Smooth muscle cell of the brain vasculature (primary cell): ENCODE measurements at places on chromosomes 5 and 9.

DNA sequence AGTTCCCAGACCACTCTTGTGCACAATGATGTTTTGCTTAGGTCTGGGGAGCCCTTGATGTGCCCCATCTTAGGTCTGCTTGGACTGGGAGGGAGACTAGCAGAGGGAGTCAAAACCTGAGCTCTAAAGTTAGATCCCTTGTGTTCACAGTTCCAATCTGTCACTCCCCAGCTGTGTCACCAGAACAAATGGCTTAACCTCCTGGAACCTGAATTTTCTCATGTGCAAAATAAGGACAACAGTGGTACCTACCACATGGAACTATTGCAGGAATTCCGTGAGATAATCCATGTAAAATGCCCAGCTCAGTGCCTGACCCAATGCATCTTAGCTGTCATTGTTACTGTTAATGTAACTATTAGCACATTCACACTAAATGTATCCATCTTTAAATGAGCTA is 45.5 kb downstream of the GALNT10 start:
- DNase-seq: no peak

DNA sequence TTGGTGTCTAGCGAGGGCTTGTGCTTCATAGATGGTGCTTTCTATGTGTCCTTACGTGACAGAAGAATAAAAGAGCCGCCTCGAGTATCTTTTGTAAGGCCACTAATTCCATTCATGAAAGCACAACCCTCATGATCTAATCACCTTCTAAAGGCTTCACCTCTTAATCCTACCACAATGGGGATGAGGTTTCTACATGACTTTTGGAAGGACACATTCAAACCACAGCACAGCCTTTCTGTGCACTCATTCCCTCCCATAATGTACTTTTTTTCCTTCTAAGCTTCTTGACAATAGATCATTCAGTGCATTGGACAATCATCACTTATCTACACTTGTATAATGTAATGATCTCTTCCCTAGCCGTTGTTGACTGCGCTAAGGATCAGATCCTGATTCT is 774.8 kb downstream of the BRINP1 start:
- no peak for DNase-seq

DNA sequence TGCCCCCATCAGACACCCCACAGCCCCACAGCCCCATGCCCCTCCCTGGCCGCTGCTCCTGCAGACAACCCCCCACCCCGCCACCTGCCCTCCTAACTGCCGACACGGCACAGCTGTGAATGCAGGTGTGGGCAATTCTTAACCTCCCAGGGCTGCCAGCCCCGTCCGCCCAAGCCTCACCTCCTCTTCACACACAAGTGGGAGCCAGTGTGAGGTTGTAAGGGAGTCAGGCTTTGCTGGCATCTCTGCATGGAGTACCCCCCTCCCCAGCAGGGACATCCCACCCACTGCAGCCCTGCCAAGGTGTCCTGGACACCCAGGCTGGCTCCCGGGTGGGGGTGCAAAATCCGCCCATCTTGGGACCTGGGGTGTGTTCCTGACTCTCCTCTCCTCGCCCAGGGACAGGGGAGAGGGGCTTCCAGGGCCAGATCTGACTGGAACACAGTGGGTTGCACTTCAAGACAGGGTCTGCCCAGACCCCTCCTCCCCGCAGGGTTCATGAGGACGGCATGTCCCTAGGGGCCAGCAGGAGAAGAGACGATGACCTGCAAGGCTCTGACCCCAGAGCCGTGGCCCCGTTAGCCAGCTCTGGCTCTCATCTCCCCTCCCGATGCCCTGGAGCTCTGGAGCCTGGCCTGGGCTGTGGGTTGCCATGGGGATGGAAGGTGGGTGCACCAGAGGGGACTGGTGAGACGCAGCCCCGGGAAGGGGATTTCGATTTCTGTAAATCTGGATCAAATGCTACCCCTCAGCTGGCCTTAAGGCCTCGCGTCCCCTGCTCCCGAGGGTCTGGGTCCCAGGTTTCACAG is 34.4 kb downstream of the SARDH start:
- DNase-seq: no peak

- no peak for DNase-seq
Measured at GRCh38 chr5:158486566-158486965, 613.1 kb downstream of the EBF1 start.

- DNase-seq: no peak
Measured at GRCh38 chr5:120901199-120901598, 437.1 kb downstream of the PRR16 start.

- DNase-seq: no peak
Measured at GRCh38 chr5:83400701-83401100, 70.8 kb upstream of the VCAN start.

GRCh38 chr9:124695280-124695890 is 75.7 kb downstream of the NR6A1 start:
- no peak for DNase-seq

- no peak for DNase-seq
Measured at GRCh38 chr9:36815023-36815422, 219.0 kb downstream of the PAX5 start.

DNA sequence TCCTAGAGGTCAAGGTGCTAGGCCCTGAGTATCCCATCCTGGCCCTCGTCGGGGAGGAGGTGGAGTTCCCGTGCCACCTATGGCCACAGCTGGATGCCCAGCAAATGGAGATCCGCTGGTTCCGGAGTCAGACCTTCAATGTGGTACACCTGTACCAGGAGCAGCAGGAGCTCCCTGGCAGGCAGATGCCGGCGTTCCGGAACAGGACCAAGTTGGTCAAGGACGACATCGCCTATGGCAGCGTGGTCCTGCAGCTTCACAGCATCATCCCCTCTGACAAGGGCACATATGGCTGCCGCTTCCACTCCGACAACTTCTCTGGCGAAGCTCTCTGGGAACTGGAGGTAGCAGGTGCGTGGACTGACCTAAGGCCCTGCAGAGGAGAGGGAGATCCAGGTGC is 7.9 kb downstream of the BTNL9 start:
- no peak for DNase-seq
